Eye (tissue), 1 donor: ENCODE measurements at places on chromosomes 2 and 18.

GRCh38 chr2:138453815-138454214 lies 47.8 kb upstream of the SPOPL start:
- DNase-seq: no peak

- peak; percentile 24 for DNase-seq
Measured at GRCh38 chr2:114219456-114219855, 223.0 kb upstream of the DPP10 start.

- peak; percentile 84 for DNase-seq
Measured at GRCh38 chr2:178194600-178195389, 483 bp downstream of the OSBPL6 start.

DNA sequence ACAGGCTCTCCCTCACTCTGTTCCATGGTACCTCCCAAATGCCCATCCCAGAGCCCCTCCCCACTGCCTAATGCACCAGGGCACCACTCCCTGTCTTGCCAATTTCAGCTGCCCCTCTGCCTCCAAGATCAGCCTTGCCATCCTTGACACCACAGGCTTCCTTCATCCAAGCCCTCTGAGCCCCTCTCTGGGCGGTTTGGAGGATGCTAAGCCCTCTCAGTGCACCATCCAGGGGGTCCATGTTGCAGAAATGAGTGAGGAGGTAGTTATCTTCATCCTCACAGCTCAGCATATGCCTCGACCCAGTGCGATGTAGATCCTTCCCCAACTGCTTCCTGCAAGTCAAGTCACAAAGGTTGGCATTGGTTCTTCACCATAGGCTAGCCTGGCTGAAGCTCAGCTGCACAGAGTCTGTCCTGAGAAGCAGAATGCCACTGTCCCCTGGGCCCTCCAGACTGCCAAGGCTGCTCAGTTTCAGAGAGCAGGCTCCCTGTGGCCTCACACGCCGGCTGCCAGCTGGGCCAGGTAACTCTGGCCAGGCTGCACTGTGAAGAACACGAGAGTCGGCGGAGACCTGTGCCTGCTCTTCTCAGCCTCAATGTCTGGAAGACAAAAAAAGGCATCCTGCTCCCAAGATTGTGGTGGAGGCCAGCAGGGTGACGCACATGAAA lies 9.9 kb upstream of the MAP3K2 start:
- DNase-seq: no peak
